K562 (cell line): ENCODE measurements at places on chromosomes 13 and 19.

DNA sequence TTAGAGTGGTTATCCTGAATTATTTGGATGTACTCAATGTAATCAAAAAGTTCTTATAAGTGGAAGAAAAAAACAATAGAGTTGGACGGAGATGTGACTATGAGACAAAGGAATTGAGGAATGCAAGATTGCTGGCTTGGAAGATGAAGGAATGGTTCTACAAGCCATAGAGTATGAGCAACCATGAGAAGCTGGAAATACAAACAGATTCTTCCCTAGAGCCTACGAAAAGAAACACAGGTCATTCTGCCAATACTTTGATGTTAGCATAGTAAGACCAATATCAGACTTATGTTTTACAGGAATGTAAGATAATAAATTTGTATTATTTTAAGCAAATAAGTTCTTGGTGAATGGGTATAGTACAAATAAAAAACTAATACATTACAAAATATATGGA is 249.2 kb downstream of the DIAPH3 start:
- H3K27ac ChIP-seq, result no peak overlapping the region
- no peak for DNase-seq
- H3K27me3 ChIP-seq, result no peaks in the 10 kb centered on the region

DNA sequence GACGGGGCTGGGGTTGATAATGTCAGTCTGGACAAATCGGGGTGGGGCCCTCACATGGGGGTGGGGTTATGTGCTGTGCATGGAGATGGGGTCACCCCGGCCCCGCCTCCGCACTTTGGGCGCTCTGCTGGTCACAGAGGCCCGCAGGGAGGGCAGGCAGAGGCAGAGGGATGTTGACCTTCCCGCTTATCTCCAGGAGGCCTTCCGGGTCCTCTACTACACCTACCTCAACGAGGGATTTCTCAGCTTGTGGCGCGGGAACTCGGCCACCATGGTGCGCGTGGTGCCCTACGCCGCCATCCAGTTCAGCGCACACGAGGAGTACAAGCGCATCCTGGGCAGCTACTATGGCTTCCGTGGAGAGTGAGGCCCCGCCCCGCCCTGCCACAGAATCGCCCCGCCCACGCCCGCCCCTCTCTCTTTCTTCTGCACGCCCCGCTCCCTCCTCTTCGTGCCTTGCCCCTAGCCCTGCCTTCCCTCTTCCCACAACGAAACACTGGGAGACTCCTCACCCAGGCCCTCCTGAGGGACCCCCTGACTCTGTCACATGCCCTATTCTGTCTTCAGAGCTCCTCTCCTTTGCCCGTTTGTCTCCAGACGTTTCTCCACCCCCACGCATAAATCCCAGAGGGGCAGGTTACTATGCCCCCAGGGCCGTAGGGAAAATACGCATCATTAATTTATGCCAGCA is 32.8 kb downstream of the TMEM161A start:
- DNase-seq, result peak; percentile 95
- peaks cover 35% of the 10 kb centered on the region; the same call in 2 of the 3 replicates for H3K36me3 ChIP-seq
- peak overlapping the region; percentile 75 for H3K27ac ChIP-seq

DNA sequence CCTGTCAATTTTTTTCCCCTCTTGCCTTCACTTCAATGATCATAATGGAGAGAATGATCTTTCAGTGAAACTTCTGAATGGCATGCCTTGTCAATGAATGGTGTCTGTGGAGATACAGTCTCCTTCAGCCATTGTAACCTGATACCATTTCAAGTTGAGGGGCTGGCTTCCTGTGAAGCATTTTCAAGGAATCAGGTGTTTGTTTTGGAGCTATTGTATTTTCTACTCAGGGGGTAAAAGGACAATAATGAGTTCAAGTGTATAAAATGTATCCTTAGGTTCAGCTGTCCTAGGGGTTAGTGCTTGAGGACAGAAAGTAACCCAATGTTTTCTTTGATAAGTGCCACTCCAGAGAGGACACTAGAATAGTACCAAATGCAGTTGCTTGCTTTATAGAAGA is 23.8 kb upstream of the CBY2 start:
- H3K4me3 ChIP-seq, result no peak overlapping the region
- DNase-seq, result no peak
- no peaks in the 10 kb centered on the region for H3K36me3 ChIP-seq
- H3K27ac ChIP-seq, result no peak overlapping the region
- H3K4me1 ChIP-seq, result no peaks in the 10 kb centered on the region
- peaks cover 16% of the 10 kb centered on the region for H3K27me3 ChIP-seq

DNA sequence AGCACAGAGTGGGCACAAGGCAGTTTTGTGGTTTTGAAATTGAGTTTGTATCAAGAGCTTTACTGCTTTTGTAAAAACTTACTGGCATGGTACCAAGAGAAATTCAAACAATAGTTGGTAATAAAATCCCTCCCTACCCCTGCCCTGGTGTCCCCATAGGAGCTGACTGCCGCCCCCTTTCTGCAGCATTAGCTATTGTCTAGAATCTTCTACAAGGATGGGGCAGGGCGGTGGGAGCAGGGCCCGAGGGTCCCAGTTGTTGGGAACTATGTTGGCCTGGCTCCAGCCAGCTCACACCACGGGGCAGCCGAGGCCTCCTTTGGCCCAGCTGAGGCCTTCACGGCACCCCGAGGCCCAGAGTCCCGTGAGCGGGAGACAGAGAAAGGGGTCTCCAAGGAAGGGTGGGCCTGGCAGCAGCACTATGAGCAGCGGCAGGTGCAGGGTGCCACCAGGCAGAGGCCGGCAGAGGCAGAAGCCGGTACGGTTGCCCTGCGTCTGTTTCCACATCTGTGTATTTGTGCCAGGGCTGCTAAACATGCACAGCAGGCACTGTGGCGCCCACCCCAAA is 57.9 kb downstream of the KDM4B start:
- H3K4me1 ChIP-seq, result peaks cover 53% of the 10 kb centered on the region
- no peak overlapping the region for H3K27ac ChIP-seq
- no peaks in the 10 kb centered on the region for H3K27me3 ChIP-seq
- no peak for DNase-seq
- H3K4me3 ChIP-seq, result no peak overlapping the region

GRCh38 chr13:73767191-73767741 is 366.9 kb downstream of the KLF12 start:
- no peaks in the 10 kb centered on the region for H3K36me3 ChIP-seq
- no peaks in the 10 kb centered on the region for H3K27me3 ChIP-seq
- H3K4me3 ChIP-seq, result no peak overlapping the region
- no peaks in the 10 kb centered on the region for H3K4me1 ChIP-seq

GRCh38 chr13:18992791-18993190 is 188.8 kb downstream of the TUBA3C start:
- H3K27ac ChIP-seq, result no peak overlapping the region
- H3K36me3 ChIP-seq, result no peaks in the 10 kb centered on the region
- DNase-seq, result no peak
- no peaks in the 10 kb centered on the region for H3K4me1 ChIP-seq
- no peaks in the 10 kb centered on the region for H3K27me3 ChIP-seq

- peaks cover 9% of the 10 kb centered on the region for H3K4me1 ChIP-seq
- H3K36me3 ChIP-seq, result no peaks in the 10 kb centered on the region
- no peak overlapping the region for H3K4me3 ChIP-seq
- no peaks in the 10 kb centered on the region for H3K27me3 ChIP-seq
These were observed 3.9 kb upstream of the KBTBD6 start for GRCh38 chr13:41136396-41137031.

GRCh38 chr19:4692251-4693077 is 22.3 kb upstream of the MYDGF start:
- DNase-seq, result no peak
- no peaks in the 10 kb centered on the region for H3K27me3 ChIP-seq
- peaks cover 33% of the 10 kb centered on the region for H3K4me1 ChIP-seq
- H3K4me3 ChIP-seq, result no peak overlapping the region

DNA sequence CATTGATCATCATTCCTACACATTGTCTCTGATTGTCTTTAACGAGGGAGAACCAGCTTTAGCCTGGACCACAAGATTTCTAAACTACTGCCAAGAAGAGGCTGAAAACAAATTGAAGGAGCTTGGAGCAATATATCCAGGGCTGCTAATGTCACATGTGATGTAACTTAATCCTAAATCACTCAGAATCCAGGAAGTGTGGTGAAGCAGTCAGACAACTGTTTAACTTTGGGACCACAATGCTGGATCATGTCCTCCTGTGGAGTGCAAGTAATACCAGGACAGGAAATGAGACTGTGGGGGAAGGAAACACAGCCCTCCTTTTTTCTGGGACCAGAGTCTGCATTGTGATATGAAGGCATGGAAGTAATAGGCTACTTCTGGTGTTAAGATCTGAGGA is 430.2 kb downstream of the KCTD12 start:
- H3K4me3 ChIP-seq, result no peak overlapping the region
- H3K27me3 ChIP-seq, result no peaks in the 10 kb centered on the region
- DNase-seq, result no peak
- no peaks in the 10 kb centered on the region for H3K36me3 ChIP-seq
- no peak overlapping the region for H3K27ac ChIP-seq

DNA sequence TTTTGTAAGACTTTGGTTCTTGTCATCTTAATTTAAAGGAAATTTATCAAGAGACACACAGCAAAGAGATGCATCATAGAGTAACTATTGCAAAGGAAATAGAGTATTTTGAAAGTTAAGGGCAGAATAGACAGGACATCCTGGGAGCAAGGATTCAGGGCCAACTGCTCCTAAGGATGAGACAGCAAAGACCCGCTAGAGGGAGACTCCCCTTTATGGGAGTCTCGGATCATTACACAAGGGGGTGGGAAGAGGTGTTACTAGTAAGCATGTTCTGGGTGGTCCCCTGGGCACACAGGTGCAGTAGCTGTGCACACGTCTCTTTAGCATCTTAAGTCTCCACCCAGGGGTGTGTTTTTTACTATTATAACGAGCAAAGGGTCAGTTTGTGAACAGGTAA is 9.6 kb downstream of the ZSCAN5C start:
- H3K27me3 ChIP-seq, result peaks cover 17% of the 10 kb centered on the region
- no peaks in the 10 kb centered on the region for H3K36me3 ChIP-seq
- no peak overlapping the region for H3K4me3 ChIP-seq
- DNase-seq, result no peak
- H3K4me1 ChIP-seq, result no peaks in the 10 kb centered on the region

- peaks cover 30% of the 10 kb centered on the region for H3K4me1 ChIP-seq
- no peaks in the 10 kb centered on the region for H3K27me3 ChIP-seq
- DNase-seq, result no peak
- no peak overlapping the region for H3K27ac ChIP-seq
- H3K36me3 ChIP-seq, result peaks cover 14% of the 10 kb centered on the region; the same call in 1 of the 3 replicates
These were observed 7.0 kb downstream of the PGLYRP1 start for GRCh38 chr19:46015687-46016425.

DNA sequence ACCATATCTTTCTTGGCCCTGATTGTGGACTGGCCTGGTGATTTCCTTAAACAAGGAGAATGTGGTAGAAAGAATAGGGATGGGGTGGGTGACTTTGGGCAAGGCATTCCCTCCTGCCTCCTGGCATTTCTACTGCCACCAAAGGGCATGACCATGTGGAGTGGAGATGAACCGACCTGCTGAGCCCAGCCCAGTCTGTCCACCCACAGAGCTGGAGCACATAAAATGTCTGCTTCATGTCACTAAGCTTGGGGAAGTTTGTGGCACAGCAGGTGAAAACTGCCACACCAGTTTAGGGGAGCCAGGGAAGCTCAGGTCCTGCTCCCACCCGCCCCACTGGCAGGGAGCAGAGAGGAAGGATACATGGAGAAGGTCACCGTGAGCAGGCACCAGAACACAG is 6.3 kb downstream of the TMEM161A start:
- peaks cover 28% of the 10 kb centered on the region for H3K4me1 ChIP-seq
- no peaks in the 10 kb centered on the region for H3K27me3 ChIP-seq
- no peak overlapping the region for H3K27ac ChIP-seq
- no peak for DNase-seq
- H3K4me3 ChIP-seq, result no peak overlapping the region
- peaks cover 46% of the 10 kb centered on the region for H3K36me3 ChIP-seq
